NCI-H345 (cell line): ENCODE measurements at places on chromosomes 5 and 9.

DNA sequence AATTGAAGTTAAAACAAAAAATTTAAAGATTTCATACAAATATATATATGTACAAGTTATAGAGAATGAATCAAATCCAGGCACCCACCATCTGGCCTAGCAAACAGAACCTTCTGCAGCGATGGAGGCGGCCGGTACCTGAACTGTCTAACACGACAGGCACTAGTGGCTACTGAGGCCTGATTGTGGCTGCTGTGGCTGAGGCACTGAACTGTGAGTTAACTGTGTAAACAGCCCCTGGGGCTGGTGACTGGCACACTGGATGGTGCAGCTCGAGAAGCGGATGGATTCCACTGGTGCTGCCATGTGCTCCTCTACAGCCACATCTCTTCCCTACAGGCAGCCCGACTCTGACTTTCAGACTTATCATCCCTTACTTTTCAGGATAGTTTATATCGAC, 82.4 kb downstream of the RAPGEF1 start:
- no peak for DNase-seq

DNA sequence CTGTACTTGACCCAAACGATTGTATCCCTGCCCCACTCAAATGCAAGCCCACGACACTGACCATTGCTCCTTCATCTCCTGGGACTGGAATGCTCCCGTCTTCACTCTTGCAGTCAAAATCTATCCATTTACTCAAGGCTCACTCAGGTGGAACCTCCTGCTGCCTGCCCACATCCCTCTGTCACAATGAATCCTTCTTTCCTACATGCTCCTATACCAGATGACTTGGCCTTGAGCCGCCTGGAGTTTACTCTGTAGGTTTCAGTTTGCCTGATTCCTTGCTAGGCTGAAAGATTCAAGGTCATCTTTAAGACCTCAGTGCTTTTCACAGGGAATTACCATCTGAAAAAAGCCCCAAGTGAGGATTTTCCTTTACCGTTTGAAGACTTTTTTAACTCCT, 264.1 kb downstream of the GLIS3 start:
- no peak for DNase-seq

DNA sequence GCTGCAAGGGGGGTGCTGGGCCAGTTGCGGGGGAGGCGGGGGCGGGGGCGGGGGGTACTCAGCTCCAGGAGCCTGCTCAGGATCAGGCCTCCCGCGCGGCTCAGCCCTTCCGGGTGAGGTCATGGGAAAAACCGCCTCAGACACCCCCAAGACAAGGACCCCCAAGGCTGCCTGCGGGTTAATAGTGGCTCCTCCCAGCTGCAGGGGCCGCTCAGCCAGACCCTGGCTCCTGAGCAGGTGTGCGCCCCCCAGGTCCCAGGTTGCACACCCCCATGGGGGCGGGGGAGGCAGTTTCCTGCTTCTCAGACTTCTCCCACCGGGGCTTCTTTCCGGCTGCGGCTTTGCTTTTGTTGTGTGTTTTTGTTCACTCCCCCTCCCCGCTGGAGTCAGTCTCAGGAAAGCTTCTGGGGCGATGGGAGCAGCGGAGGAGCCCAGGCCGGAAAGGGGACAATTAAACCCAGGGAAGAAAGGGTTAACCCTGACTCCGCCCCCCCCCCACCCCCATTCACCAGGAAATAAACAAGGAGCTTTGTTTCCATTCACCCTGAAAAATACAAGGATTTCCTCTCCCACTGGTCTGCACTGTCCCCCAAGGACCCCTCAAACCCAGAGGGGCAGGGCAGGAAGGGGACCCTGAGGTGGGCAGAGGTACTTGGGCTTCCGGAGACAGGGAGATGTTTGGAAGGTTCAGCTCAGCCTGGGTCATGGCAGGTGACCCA, 42.3 kb upstream of the NOTCH1 start:
- no peak for DNase-seq

DNA sequence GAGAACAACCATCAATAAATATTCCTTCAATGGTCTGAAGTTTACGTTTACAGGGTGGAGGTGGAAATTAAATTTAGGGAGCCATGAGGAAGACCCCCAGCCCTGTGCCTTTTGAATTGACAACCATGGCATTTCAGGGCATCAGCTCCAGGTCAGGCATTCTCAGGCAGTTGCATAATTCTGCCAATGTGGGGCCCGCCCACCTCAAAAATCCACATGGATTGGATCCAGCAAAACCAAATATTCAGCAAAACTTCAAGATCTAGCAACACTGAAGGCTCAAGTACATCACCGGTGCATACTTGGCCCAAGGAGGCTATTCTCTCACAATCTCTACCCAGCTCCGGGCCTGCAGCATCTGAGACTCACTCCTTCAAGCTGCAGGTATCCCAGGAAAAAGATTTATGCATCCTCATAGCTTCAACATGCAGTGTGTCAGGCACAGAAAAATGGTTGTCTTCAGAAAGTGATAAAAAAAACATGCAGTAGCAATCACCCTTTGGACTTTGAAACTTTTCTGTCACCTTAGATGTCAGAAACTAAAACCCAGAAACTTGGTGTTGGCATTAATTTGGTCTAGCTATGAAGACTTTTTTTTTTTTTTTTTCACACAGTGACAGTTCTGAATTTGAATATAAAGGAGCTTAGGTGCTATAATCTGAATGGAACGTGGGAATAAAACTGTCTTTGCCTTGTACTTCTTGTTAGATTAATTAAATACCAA, 21.4 kb upstream of the ANXA2R start:
- DNase-seq, result no peak

DNA sequence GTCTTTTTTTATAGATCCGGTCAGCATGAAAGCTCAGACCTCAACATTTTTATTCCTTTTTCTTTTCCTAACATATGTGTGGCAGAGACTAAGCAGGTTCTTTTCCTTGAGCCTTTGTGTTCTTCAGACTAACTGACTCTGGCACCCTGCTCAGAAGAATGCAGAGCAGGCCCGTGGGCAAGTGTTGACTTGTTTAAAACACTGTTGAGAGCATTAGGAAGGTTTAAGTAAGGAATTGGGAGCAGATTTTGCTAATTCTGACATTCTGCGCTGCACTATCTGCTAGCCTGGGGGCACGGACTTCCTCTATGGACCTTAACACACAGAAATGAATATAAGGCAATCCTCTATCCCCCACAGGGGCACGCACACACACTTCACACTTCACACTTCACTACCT, 182.5 kb upstream of the PIK3R1 start:
- no peak for DNase-seq

GRCh38 chr5:3392306-3392939, 203.2 kb upstream of the IRX1 start:
- no peak for DNase-seq

- no peak for DNase-seq
These were observed 146.7 kb upstream of the COL5A1 start for GRCh38 chr9:134494905-134495304.

DNA sequence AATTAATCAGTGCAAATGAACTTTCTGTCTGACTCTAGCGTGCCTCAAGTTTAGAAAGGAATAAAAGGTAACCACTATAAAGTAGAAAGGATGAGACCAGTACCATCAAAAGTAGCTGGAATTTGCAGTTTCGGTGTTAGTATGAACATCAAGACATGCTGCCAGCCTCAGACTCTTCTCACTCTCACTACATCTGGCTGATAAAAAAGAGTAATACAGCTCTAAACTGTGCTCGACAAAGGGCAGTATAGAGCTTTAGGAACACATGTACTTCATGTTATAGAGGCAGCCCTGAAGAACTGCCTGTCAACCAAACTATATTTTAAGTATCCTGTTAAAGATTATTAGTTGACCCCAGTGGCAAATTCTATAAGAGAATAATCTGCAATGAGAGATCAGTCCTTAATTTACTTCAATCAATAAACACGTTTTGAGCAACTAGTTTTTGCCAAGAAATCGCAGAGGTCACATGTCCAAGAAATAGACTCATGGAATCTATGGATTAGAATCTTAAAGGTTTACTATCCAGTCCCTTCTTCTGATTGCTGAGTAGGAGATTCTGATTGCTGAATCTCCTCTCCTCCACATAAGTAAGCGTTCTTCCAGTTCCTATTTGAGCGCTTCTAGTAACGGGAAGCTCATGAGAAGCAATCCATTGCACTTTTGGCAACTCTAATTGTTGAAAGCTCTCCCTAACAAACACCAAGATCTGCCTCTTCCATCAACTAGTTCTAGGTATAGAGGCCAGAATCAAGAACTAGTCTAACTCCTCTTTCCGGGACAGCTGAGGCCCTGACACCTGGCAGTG, 941 bp downstream of the XPA start:
- no peak for DNase-seq

DNA sequence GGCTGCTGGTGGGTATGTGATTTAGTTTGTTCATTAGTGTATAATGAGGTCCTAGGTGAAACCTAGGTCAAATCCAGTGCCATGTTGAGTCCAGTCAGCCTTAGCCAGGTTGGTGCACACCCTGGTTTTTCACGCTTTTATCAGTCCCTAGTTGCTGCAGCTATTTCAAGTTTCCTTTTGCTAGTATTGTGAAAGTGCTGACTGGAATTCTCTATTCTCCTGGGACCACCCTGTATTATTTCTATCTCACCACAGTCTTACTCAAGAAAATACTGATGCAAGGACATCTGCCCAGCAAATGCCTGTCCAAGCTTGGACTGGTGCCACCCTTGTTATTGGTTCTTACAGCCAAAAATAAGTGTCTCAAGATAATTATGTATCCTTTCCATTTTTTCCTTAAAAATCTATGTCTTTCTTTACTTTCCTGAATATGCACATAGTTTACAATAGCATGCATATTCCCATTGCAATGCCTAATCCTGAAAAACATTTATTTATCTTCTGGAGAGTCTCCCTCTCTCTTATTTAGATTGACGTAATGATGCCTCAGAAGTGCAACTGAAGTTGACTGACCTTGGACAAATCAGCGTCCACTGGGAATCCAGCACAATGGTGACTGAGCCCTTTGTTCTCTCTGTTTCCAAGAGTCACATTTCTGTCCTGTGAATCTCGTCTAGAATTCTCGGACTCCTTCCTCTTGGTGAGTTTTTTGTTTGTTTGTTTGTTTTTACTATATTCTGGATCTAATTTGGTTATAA, 1075.0 kb downstream of the CDH9 start:
- DNase-seq, result no peak

DNA sequence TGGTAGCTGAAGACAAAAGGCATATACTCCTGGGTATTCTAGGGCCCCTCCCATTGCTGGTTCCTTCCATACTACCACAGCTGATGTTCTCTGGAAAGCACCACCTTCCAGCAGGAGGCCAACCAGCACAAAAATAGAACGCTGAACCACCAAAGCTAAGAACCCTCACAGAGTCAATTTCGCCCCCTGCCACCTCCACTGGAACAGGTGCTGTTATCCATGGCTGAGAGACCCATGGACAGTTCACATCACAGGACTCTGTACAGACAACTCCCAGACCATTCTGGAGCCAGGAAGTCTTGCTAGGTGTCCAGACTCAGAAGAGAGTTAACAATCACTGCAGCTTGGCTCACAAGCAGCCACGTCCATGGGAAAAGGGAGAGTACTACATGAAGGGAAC, 1851.5 kb upstream of the NUDT12 start:
- no peak for DNase-seq

- no peak for DNase-seq
These were observed 210.1 kb downstream of the PRDM9 start for GRCh38 chr5:23717486-23717885.

DNA sequence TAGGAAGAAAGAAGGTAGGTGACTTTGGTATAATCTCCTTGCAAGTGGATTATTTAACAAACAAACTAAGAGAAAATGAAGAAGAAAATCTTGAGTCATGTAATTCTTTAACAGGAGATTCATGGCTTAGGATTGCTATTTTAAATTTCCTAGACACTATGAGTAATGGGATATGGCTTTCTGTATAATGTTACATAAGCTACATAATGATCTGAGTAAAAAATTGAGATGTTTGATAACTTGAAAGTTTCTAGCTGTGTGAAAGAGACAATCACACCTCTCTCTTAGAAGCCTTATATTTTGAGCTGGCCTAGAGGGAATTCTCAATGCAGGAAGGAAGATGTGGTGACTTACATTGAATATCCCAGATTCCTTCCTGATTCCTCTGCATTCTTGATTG, 92.5 kb downstream of the CDH9 start:
- no peak for DNase-seq

GRCh38 chr9:124102363-124102762, 90.8 kb downstream of the LHX2 start:
- no peak for DNase-seq

DNA sequence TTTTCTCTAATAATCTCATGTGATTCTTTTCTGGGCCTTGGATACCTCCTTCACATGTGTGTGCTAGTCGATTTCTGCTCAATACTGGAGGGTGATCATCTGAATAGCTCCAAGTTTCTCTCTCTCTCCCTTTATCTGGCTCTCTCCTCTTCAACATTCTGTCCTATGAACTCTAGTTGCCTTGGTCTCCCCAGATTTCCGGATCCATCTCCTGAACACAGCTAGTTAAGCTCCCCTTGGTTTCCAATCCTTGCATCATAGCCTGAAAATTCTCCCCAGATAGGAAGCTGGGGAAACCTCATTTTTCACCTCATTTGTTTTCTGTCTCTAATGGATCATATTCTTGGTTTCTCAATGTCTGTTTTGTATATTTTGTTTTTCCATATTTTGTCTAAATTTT, 832.3 kb downstream of the MTRR start:
- DNase-seq, result no peak

DNA sequence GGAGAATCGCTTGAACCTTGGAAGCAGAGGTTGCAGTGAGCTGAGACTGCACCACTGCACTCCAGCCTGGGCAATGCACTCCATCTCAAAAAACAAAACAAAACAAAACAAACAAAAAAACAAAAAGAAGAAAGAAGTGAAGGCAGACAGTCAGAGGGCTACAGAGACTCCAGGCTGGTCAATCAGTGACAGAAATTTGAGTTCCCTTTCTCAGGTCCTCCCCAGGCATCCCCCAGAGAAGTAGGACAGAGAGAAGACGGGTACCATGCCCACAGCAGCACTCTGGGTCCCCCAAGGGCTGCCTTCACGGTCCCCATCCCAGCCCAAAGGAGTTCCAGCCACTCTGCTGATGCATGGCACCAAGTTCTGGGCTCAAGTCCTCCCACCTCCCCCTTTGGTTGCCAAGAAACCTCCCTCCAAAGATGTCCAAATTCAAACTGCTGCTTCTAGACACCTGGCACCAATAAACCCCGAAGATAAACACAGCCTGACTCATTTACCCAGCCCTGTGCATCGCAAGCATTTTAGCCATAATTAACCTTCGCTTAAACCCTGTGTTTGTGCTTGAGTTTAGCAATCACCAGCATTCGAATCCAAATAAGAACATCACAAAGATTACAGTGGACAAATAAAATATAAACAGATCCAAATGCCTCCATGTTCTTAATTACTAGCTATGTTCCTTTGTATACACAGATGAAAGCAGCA, 24.0 kb downstream of the SEMA4D start:
- DNase-seq, result no peak

DNA sequence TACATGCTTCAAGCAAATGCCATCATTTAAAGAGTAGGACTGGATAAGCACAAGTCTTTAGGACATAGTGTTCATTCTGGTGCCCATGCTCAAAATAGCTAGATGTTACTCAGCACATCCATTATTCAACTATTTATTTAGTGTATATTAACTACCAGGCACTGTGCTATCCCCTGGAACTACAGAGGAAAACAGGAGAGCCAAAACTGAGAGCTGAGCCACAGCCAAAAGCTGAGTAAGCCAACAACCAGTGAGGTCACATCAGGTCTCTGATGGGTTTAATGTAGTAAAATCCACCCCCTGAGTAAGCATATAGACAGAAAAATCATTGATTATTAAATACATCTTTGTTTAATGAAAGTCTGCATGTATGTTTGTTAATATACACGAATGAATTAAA, 469.3 kb upstream of the DMAC1 start:
- no peak for DNase-seq

- DNase-seq, result no peak
These were observed 7.0 kb upstream of the IRF1 start for GRCh38 chr5:132497488-132497997.
